M059J (cell line): ENCODE measurements at places on chromosomes 7 and 10. TPM values are rescaled to one million over a fixed set of nuclear protein-coding genes. Genes with fewer than 3 reads are reported as not detected.

DNA sequence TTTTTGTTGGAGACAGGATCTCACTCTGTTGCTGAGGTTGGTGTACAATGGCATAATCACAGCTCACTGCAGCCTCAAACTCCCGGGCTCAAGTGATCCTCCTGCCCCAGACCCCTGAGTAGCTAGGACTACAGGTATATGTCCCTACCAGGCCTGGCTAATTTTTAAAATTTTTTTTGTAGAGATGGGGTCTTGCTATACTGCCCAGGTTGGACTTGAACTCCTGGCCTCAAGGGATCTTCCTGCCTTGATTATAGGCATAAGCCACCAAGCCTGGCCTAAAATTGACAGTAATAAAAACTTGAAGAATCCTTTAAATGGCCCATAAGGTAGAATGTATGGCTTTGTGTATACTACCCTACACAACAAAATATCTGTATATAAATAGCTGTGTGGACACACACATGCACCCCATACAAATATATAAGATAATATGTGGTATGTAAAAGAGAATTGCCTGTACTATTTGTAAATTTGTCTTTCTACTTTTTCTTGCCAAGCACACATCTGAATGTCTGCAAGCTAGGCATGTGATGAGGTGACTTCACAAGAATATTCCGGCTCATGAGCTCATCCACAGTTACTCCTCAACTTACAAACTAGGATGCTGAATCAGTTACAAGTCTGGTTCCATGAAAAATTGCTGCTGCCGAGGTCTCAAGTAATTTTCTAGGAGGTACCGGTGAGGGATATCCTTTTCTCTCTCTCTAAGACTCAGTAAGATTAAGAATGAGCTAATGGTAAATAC lies 26.6 kb downstream of the POLR3A start:
- DNase-seq = no peak

DNA sequence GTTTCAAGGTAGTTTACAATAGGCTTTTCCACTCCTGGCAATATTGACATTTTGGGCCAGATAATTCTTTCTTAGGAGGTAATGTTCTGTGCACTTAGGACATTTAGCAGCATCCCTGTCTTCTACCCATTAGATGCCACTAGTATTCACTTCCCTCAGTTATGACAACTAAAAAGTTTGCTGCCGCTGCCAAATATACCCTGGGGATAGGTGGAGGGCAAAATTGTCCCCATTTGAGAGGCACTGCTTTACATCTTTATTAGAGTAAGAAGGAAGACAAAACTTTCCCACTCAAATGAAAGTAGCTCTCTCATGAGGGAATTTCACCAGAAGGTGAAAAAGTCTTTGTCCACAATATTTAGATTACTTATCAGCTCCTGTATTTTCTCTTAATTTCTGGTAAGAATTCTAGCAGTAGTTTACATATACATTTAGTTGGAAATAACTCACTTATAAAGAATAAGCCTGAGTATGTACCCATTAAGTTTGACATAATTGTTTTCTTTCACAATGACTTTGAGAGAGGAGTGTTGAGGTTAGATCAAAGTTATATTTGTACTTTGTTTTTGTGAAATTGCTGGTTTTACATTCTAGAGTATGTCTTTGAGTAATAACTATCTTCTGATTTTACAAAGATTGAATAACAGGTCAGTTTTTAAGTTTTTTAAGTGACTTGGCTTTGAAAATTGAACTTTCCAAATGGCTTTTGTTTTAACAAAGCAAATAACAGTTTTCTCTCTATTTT lies 46.0 kb downstream of the HELLS start:
- DNase-seq = no peak

- DNase-seq = no peak
Observed at GRCh38 chr10:80405626-80406025, 2.7 kb upstream of the PRXL2A start.

DNA sequence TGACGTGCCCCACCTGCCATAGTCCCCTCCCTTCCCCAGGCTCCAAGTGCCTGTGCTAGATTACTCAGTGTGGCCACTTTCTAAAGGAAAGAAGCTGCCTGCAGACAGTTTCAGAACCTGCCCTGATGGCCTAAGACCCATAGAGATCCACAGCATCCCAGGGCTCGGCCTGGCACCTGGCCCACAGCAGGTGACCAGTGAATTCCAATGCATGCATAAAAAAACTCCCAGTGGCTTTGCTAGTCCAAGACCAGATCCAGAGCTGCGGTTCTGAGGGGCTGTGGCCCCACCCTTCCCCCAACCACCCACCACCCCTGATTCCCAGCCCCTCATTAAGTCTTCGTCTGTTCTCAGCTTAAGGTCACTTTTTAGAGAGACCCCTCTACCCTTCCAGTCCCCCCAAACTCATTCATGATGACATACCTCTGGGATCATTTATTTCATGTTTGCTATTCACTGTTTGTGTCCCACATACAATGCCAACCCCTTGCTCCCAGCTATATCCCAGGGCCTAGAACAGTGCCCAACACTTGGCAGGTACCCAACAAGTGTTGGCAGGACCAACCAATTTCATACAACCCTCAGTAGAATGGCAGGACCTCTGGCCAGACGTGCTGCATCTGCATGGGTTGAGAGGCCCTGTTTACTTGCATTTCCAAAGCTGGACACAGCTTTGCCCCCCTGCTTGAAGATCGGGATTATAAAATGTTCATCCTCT lies 118.1 kb downstream of the RGS10 start:
- DNase-seq = no peak

DNA sequence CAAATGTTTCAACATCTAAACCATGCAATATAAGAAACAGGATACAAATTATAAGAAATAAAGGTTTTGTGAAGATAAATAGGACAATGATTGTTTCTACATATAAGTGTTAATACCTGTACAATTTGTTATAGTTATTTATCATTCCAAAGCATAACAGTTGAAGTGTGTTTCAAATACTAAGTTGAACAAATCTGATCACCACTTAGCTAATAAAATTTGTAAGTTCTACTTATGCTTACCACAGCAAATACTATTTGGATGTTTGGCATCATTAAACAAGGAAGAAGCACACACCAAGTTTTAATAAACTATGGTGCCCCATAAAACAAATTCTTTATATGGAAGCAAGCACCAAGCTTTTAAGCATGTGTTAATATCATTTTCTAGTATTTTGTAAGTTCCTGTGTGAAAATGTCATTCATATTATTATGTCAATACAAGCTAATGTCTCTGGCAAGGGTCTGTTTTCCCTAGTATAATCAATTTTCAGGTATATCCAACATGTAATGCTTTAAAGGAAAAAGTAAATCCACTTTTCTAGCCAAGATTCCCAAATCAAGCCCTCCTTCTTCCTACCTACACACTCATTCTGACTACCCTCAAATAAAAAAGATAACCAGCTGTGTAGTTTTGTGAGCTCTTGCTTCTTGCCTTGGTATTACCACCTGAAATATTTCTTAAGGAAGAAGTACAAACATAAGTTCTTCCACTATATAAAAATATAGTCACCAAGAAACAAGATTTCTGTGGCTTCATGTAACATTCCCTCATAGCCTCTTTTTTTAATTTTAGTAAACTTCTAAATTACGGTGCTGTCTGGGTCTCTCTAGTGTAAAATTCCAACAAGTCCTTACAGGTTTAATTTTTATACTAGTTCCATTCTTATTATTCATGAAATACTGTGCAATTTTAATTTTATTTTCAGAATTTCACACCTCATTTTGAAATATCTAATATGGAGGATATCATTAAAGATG lies 9.2 kb downstream of the SKAP2 start:
- no peak for DNase-seq

Gene WNT16
- 0.17 TPM in 1 of 2 replicates, not detected in the other for total RNA-seq

Gene NME8
- total RNA-seq = not detected in 2 replicates

Gene ADAM12
- 43.4 and 76.1 TPM in 2 replicates for total RNA-seq
